ENCODE measurements at places on chromosomes 12 and 14.

DNA sequence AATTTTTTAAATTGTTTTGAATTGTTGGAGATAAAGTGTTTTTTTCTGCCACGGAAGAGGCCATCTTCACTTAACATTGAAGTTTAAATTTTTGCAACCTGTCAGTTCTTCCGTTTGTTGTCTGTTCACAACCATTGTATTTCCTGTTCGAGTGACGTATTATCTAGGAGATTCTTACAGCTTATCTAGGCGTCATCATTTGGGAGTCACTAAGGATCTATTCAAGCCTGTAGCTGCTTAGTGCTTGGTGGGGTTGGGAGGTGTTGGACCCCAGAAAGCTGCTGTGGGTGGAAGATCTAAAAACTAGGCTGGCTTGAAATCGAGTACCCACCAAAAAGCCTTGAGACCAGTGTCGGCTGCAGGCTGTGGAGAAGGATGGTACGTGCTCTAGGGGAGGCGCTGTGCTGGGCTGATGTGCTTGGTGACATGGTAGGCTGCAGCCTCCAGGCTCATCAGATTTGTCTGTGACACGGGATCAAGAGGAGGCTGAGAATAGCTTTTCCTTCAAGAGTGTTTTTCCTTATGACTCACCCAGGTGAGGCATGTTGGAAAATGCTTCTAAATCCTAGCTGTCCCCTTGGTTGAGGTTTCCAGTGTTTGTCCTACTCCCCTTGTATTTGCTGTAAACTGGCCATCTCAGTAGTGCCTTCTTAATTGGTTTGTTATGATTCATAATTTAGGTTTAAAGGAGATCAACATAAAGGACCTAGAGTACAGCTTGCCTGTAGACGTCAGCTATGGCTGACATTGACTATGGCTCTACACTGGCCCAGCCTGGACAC lies 57.8 kb downstream of the ATG14 start:
- DNase-seq: no peak

- no peak for DNase-seq
Observed at GRCh38 chr12:85385406-85385805, 105.4 kb downstream of the ALX1 start.

GRCh38 chr12:53514628-53515290 lies 7.5 kb upstream of the NPFF start:
- DNase-seq: no peak

- DNase-seq: no peak
Observed at GRCh38 chr12:88258396-88258795, 116.3 kb downstream of the TMTC3 start.

GRCh38 chr14:65164068-65164824 lies 61.9 kb upstream of the MAX start:
- no peak for DNase-seq

DNA sequence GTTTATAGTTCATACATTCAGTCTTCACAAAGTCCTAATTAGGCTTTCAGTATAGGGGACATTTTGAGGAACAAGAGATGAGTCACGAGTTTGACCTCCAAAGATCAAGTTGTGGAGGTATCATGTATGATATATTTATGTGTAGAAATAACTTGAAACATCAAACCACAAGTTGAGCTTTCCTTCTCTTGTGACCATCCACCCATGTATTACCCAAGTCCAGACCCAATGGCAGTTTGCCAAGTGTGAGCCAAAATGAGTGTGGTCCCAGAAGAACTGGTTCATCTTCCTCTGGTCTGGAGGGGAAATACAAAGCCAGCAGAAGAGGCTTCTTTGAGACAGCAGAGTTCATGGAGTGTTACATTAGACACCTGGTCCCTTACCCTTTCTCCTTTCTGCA lies 104.9 kb downstream of the ATP23 start:
- no peak for DNase-seq

- DNase-seq: no peak
Observed at GRCh38 chr12:65156366-65156841, 13.0 kb upstream of the LEMD3 start.

DNA sequence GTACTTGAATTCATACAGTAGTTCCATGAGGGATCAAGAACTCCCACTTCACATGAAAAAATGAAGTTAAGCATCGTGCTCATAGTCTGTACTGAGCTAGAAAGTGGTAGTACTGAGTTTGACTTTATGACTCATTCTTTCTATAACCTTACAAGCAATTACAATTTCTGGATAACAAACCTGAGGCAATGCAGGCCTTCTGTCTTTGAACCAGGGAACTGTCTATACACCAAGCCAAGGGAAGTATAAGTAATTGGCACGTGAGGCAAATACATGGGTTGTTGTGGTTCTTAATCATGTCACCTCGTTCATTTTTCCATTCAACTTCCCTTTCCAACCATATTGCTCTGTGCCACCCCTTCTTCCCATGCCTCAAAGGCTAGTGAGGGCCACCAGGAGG lies 16.8 kb downstream of the GNS start:
- no peak for DNase-seq

- no peak for DNase-seq
Observed at GRCh38 chr14:83874662-83875061, 1655.3 kb upstream of the FLRT2 start.

DNA sequence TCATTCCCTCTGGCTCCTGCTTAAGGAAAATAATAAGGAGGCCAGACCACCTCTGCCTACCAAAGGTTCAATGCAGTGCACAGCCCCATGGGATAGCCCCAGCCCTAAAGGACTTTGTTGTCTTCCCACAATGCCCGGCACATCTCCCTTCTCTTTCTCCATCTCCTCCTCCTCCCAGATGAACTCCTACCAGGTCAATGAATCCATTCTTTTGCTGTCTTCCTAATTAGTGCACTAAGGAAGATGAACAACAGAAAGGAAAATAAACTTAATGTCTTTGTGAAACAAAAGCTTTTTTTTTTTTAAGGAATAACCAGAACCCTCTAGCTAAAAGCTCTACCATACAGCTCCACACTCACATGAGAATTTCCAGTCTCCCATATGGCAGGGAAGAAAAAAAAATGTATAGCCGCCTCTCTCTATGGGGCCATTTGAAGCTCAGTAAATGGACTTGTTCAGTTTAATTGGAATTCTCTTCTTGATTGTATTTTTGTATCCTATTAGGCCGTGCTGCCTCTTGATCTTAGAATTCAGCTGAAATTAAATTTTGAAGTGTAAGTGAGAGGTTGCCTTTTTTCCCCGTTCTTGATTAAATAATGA lies 41.8 kb upstream of the HSPB8 start:
- DNase-seq: no peak

DNA sequence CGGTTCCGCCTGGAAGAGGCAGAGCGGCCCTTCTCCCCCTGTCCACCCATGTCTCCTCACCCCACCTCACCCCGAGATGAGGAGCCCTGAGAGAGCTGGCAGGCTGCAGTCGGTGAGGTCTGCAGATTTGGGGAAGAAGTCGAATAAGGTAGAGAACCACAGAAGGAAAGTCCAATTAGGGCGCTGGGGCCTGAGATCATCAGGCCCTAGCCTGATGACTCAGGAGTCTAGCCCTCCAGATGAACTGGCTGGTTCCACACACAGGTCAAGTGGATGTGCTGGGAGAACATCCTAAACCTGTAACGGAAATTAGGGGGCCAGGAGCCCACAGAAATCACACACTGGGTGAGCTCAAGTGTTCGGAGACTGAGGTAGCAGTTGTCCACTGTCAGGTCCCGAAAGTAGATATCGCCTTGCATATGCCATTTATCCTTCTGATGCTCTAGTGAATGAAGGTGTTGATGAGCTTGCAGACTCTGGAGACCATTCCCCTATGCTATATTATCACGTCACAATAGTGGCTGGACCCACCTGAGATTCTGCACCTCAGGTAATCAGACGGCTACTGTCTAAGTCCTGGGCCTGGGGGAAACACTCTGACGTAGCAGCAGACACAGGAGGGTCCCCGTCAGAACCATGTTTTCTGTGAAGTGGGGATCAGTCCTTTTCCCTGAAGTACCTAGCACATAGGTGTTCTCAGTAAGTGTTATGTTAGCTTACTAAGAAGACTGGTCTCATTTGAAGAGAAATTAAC lies 886 bp upstream of the METTL17 start:
- no peak for DNase-seq

GRCh38 chr12:59708064-59708463 lies 112.2 kb downstream of the SLC16A7 start:
- DNase-seq: no peak

- no peak for DNase-seq
Observed at GRCh38 chr14:104147346-104148125, 9.1 kb downstream of the KIF26A start.

- no peak for DNase-seq
Observed at GRCh38 chr12:76704693-76705092, 59.2 kb upstream of the ZDHHC17 start.

GRCh38 chr12:50928392-50928791 lies 24.0 kb upstream of the HIGD1C start:
- no peak for DNase-seq

DNA sequence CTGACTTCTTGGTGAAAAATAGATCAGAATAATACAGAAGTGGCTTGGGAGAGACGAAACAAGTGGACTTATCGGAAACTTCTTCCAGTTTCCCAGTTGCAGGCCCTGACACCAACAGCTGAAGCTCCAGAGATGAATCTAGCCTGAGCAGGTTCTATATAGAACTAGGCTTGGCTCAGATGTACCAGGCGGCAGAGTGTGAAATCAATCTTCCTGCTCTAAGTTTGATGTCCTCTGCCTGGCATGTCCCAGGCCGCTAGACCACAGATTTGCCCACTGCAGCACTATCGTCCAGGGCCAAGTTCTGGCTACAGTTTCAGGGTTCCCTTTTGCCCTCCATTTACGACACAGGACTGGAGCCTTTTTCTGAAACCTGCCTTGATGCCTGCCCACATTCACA lies 91.3 kb upstream of the PLEKHA5 start:
- DNase-seq: no peak

DNA sequence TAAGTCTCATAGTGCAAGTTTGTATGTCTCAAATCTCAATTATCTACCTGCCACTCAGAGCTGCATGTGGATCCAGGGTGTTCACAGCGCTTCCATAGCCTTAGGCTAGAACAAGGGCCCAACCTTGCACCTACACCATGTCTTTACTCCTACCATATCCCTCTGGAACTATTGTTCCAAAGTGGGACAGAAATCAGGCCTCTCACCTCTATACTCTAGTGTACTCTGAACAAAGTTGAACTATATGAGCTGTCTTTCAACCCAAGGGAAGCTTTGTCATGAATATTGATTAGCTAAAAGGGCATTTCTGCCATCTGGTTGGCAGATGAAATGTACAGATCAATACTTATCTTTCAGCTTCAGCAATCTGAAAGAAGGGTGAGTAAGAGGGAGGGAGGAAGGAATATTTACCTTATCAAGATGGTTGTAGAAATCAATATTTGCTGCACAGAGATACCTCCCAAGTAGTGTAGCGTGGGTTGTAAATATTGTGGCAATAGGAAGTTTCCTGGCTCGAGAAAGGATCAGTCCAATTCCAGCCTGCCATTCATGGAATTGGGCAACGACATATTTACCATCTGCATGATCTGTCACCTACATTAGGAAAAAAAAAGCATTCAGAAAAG lies 30.8 kb downstream of the GYS2 start:
- DNase-seq: no peak

DNA sequence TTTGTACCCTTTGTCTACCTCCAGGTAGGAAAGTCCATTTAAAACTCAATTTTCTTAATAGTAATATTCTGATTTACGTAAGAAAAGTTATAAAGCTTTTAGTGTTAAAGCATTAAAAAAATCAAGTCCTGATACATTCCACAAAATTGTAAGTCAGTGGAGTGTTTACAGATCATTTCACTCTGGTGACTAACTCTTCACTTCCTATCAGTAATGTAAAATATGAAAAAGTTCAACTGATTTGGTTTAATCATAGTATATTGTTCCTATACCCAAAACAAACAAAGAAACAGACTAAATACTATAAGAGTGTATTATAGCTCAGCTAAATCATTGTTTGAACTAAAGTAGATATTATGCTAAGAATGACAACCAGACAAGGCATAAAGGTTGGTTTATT lies 85.9 kb downstream of the VEZT start:
- no peak for DNase-seq

GRCh38 chr12:21962236-21962635 lies 21.0 kb upstream of the ABCC9 start:
- no peak for DNase-seq

DNA sequence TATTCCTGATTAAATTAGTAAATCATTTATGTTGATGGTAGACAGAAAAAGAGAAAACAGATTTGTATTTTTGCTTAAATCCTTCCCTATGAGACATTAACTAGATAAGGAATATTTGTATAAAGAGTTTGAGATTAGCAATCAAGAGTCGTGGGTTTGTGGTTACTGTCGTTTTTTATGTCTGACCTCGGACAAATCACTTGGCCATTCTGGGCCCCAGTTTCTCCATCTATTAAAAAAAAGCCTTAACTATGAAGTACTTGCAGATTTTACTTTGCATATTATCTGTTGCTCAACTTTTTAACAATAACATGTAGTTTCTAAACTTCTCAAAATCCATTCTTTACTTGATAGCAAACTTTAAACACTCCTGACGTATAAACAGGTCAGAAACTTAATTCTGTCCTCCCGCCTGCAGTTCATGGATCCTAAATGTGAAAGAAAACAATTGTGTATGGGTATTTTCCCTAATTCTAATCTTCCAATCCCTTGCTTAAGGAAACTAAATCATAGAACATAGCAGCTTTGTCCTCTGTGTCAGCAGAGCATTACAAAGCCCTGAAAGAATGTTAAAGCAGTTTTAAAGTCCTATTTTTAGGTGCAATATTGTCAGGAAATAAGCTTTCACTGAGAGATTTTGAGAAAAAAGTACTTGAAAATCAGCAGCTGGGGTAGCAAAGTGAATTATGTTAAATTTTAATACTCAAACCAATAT lies 118.2 kb downstream of the GPR135 start:
- DNase-seq: no peak

- DNase-seq: no peak
Observed at GRCh38 chr14:55556929-55557623, 22.9 kb upstream of the KTN1 start.

- DNase-seq: no peak
Observed at GRCh38 chr12:51270067-51270950, at the start of gene SMAGP. Gene SMAGP, minus strand, starts transcription at chr12:51270415. Its CDS starts 1,137 bp downstream, at chr12:51269278.

- DNase-seq: no peak
Observed at GRCh38 chr12:60169904-60170303, 574.1 kb downstream of the SLC16A7 start.

DNA sequence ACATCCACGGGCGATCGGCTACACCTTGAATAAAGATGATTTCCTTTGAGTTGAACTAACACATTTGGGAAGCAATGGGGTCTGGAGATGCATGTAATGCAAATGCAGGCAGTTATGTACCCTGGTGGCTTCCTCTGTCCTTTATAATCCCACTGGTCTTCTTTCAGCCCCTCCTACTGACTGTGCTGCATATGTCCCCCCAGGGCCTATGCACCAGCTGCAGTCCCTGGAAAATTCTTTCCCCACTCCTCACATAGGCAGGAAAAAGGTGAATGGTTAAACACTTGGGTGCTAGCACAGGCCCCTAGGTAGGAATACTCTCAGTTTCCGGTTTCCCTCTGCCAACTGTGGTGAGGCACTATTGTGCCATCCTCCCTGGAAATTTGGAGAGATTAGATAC lies 294.8 kb upstream of the SOX5 start:
- DNase-seq: no peak
